ENCODE measurements at places on chromosomes 7 and 10.

DNA sequence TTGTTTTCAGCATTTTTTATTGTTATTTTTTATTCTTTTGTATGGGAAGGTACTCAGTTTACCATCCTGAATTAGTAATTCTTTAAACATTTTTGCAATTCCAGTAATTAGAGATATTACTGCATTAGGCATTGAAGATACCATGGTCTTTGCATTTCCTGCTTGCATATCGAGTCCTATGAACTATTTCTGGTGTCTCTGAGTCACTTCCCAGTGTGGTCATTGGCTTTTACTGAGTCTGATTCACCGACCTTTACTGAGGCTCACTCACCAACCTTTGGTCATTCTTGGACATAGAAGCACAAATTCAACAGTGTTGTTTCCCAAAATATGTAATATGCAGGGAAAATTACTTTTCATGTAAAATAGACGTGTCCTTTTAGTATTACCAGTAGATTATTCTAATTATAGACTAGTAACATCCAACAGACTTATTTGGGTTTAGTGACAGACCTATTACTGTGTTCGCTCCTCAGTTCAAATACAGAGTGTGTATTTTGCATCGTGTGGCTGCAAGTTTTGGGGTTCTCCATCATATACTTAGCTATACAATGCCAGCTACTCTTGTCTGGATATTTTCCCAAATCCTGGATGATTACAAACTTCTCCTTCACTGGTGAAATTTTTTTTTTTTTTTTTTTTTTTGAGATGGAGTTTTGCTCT lies 180.7 kb upstream of the PRSS1 start:
- no peak for DNase-seq

DNA sequence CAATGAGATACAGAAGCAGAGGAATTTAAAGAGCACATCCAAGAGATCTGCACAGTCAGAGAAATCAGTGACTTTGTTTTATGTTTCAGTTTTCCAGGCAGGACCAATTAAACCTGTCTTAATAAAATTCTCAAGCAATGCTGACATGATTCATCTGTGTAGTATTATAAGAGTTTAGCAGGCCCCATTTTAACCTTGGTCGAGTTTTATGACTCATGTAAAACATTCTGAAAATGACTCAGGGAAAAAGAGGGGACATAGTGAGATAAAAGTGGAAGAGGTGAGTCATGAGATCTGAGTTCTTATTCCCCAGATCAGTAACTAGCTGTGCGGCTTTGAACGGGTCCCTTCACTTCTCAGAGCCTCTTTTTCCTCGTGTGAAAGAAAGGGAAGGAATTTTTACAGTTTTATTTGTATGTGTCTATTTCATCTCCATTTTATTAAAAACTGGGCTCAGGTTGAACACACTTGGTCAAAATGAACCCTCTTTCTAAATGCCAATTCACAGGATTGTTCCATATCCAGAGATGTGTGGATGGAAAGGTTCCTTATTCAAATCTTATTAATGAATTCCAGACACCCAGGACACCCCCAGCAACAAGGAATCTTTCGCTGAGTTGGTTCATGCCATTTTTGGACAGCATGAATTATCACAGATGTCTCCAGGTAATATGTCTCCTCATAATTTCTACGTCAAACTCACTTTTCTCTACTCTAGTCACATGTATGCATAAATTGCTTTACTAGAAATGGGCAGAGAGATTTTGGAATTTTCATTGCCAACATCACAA lies 143.2 kb downstream of the JAZF1 start:
- DNase-seq, result no peak

DNA sequence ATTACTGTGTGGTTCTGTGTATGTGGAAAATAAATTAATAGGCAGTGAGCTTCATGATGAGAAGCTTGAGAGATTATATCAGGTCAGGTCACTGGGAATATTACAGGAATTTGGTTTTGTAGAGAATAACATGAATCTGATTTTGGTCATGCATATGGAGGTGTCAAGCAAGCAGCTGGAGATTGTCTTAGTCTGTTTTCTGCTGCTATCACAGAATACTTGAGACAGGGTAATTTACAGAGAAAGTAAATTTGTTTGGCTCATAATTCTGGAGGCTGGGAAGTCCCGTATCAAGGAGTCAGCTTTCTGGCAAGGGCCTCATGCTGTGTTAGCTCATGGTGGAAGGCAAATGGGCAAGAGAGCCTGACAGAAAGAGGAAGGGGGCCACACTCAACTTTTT lies 120.7 kb upstream of the FAM3C start:
- no peak for DNase-seq

DNA sequence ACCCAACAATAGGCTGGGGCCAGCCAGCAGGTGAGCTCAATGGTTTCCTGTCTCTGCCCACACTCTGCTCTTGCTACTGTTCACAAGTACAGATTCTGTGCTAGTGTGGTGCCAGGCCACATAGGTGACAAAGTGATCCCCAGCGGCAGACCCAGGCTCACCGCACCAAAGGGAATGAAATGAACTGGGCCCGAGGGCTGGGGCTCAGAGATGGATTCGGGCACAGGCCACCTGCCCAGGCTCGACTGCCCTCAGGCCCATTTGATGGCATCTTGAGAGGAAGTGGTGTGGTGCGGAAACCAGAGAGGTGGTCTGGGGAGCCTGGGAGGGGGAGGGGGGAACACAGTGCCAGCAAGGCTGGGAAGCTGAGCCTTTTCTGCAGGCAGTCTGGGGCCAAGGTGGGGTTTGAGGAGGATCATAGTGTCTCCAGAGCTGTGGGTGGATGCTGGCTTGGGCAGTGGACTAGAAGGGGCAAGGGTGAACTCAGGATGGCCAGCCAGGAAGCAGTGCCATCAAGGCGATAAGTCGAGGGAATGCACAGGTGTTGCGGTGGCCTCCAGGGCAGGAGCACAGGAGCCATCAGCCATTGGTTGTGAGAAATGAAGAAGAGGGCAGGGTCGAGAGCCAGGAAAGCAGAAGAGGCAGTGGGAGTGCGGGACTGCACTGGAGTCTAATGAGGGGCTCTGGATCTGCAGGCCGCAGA lies 85.2 kb downstream of the ARHGAP22 start:
- no peak for DNase-seq

GRCh38 chr7:103119791-103120291 lies 29.1 kb downstream of the NAPEPLD start:
- no peak for DNase-seq

DNA sequence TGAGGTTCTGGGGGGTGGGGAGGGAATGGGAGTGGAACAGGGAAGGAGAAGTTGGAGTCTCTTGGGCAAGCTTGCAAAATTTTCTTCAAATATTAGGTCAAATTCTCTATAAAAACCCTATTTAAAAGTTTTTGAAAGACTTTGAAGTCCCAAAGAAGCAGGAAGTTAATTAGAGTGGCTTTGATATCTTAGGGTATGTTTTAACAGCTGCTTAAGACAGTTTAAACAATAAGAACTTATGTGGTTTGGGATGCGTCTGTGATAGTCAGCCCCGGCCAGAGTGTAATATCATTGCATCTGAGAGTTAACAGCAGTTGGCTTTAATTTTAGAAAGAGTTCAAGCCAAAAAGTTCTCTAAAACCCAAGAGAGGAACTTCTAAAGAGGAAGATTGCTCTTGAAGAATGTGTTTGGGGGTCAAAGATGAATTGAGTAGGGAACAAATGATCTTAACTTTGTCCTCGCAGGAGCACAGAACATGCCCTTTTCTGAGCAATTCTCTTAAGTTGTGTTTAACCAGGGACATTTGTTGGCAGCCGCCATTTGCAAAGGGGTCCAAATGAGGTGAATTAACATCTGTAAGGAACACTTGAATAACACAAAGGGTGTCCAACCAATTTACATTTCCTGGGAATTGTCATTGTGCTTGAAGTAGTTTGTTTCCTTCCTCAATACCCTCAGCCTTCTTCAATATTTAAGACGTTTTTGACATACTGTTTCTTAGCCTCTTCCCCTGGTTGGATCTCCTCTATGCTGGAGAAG lies 182.4 kb downstream of the PTEN start:
- no peak for DNase-seq

- no peak for DNase-seq
These were observed 119.0 kb downstream of the FZD1 start for GRCh38 chr7:91383053-91383904.

GRCh38 chr10:69572159-69573055 lies 815 bp downstream of the NEUROG3 start:
- DNase-seq, result no peak

- DNase-seq, result no peak
These were observed 15.7 kb downstream of the PKD1L1 start for GRCh38 chr7:47932466-47933037.

- no peak for DNase-seq
These were observed 2.4 kb downstream of the PRDX3 start for GRCh38 chr10:119176166-119176565.

- DNase-seq, result no peak
These were observed at the start of gene DENND11 for GRCh38 chr7:141702047-141702567. Gene DENND11, minus strand, starts transcription at chr7:141702166. Its CDS starts 13 bp downstream, at chr7:141702153.

DNA sequence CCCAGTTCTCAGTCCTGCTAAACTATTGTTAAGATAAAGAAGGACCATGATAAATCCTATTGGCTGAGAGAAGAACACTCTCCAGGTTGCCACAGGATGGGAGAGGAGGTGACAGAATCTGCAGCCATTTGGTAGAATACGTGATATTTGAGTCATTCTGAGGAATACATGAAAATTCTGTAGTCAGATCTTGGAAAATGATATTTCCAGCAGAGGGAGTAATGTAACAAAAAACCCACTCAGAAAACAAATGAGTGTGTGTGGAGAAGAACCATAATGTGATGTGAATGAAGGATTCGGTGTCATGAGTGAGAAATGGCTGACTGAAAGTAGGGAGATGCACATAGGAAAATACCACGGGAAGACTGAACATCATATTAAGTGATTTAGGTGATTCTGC lies 128.5 kb upstream of the PFKP start:
- DNase-seq, result no peak

DNA sequence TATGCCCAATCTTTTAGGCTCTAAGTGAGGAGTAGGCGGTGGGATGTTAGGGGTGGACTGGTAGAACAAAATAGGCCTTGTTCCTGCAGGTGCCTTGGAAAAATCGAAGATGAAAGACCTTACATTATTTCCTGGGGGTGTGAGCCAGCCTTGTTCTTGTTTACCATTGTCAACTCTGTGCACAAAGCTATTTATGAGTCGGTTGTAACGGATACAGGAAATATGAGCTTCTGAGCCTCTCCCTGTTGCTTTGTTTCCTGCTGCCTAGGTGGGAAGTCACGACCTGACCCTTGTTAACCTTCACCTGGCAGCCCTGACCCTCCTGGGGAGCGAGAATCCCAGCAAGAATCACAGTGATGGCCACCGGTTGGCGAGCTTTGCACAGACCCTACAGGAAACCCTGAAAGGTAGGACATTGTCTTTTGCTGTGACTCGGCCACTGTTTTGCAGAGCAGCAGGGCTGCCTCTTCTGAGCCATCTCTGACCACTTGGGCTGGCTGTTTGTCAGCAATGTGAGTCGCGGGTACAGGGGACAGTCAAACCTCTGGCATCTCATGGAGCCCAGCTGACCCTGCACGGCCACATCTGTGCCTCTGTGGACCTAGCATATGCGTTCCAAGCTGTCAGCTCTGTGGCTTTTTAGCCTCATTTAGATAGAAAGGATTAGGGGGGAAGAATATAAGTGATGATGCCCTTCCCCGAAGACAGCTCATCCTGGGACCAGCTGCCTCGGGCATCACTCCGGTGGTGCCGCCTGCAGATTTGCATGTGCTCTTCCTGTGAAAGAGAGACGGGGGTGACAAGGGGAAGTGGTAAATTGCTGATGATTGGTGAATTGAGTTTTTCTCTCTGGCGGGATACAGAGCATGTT lies 102.1 kb upstream of the ANLN start:
- no peak for DNase-seq

- DNase-seq, result no peak
These were observed 39.6 kb upstream of the KLHL7 start for GRCh38 chr7:23065974-23066373.

DNA sequence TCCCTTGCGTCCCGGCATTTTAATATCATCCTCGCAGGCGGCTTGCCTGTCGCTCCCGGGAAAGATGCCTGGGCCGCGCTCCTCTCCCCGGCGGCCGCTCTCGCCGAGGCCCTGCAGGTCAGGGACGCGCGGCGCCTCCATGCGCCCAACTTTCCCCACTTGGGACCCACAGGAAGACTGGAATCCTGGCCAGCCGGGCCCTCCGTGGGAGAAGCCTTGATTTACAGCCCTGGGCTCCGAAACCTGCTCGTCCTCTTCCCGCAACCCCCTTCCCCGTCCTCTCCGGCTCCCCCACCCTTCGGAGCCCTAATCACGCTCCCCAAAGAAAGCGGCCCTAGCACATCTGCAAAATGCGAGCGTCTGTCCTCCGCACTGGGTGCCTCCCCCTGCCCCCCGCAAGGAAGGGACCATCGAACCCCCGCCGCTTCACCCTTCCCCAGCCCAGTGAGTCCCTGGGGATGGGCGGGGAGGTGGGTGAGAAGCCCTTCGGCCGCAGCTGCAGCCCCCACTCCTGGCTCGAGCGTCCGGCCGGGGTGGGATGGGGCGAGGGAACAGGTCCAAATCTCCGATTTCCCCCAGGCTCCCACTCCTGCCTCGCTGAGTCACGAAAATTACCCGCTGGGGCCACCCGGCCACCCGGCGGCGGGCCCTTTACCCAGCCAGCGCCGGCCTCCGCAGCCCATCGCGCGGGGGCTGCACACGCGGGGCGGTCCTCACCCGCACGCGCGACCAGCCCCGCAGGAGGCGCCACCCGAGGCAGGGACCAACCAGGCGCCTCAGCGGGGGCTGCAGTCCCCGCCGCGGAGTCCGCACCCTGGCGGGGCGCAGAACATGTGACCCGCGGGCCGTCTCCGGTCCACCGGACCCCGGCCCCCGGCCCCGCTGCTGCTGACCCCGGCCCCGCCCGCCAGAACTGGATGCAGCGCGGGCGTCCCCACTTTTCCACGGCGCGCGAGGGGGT lies 695 bp downstream of the HSPA12A start:
- DNase-seq, result no peak

GRCh38 chr10:26335574-26336093 lies 102.5 kb upstream of the APBB1IP start:
- DNase-seq, result no peak

DNA sequence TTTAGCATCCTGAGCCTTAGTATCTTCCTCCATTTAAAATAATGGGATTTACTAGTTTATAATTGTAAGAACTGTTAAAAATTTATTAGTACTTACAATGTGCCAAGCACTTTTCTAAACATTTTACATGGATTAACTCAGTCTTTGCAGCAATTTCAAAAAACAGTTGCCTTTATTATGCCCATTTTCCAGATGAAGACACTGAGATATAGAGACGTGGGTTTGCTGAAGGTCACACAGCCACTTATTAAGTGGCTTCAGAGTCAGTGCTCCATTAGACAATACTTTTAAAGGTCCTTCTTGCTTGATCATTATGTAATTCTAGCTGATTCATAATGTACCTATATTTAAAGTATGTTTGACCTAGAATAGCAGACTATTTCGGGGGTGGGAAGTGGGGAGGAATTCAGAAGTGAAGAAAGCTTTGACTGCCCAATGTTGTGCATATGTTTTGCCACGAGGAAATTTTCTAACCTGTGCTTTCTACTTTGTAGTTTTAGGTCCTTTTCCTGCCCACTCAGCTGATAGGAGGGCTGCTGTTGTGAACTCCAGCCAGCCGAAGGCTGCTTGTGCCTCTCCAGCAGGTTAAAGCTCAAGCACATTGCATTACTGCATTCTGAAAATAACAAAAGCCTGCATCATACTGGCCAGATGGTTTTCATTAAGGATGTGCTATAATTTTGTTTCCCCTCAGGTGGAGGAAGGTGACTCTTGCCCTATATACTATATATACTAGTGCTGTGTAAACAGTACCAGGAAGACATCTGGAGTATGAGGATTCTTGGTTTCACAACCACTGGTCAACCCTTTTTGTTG lies 4.3 kb downstream of the PLEKHA8 start:
- no peak for DNase-seq

GRCh38 chr10:122461367-122461728 lies at the start of gene HTRA1:
Gene HTRA1, plus strand, starts transcription at chr10:122461553. Its CDS starts 100 bp downstream, at chr10:122461653.
- DNase-seq, result no peak
